NCI-H69 (cell line): ENCODE measurements at places on chromosomes 7 and 10.

DNA sequence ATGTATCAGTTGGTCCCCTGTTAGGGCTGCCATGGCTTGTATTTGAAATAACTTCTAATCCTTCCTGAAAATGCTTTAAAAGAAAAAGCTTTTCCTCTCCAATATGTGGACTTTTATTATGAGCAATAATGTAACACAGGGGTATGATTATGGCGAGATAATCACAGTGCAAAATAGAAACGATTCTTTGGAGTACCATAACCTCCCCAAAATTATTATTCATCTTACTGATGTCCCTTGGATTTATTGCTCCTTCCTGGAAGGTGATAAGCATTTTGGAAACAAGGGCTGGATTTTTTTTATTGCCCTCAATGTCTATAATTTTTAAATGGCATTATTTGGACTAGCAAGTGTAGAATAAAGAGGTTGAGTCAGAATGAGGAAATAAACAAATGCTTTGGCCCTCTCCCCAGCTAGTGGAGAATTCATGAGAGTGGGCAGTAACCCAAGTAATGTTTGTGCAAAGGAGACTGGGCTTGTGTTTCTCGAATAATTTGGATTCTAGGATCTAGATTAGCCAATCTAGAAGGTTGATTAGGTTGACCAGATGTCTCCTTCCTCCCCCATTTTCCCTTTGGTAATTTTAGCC lies 403.9 kb upstream of the CELF2 start:
- DNase-seq: no peak

DNA sequence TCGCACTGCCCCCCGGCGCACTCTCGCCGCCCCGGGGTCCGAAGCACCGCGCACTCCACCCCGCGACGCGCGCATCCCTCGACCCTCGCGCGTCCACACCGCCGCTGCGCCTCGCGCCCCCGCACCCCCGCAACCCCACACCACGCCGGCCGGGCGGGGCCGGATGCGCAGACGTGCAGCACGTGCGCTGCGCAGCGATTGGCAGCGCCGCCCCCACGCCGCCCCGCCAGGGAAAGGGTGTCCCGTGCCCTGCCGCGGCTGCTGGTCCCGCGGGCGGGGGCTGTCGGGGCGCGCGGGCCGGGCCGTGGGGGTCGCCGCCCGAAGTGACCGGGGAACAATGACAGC lies 53.7 kb upstream of the KDM7A start:
- peak; percentile 67 for DNase-seq

GRCh38 chr10:103458720-103459119 lies at the start of gene CALHM1:
Gene CALHM1, minus strand, starts transcription at chr10:103458900. Its CDS starts 149 bp downstream, at chr10:103458751.
- peak; percentile 67 for DNase-seq

GRCh38 chr7:117051808-117052207 lies 98.5 kb downstream of the ST7 start:
- DNase-seq: no peak

DNA sequence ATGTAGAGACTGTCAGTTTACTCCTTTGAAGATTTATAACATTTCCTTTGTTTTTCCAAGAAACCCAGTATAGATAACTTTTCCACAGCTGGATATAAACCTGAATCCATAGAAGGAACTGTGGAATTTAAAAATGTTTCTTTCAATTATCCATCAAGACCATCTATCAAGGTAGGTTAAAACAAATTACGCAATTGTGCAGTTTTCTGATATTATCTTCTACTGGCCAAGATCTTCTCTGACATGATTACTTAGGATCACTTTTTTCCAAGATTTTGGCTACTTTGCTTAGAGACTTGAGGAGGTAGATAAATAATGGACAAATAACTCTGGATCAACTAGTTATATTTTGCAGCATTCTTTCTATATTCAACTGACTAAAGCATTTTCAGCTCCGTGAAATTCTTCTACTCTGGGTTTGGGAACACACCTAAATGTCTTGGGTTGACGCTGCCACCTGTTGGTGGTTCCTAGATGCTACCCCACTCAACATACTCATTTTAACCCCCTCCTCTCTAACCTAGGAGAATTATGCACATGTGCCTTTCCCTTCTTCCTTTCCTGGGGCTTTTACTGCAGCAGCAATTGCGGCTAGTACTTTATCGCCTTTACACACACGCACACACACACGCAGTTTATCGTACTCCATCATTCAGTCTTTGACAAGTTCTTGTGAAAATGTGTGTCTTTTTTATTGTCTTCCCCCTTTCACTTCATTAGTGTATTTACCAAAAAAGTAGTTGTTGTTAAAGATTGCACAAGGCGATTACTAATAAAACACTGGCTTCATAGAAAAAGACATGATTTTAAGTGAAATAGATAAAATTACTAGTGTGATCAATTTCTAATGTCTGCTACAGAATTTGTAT lies 32.7 kb downstream of the ABCB5 start:
- peak; percentile 82 for DNase-seq

DNA sequence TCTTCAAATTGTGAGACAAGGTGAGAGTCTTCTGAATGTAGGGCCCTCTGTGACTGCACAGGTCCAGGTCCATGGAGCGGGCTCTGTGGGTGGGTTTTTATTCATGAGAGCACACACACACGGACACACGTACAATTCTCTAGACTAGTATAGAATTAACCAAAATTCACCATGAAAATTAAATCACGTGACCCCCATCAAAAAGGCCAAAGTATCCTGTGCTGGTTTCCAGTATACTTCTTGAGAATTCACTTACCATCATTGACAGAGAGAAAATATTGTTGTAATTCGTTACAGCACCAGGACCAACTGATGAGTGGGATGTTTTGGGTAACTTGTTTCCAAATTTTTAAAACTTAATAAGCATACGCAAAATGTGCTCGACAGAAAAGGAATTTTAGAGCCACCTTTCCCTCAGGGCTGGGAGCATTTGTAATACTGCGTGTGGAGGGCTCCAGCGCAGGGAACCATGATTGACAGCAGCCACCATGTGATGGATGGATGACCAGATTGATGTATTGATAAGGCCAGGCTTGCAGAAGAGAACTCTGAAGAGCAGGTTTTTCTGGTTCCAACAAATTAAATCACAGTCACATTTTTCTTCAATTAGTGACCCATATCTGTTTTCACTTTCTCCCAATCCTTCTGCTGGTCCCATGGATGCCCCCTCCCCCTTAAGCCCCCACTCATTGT lies 14.9 kb upstream of the DNTT start:
- no peak for DNase-seq

GRCh38 chr7:141378405-141378804 lies 172.8 kb upstream of the AGK start:
- DNase-seq: no peak

- no peak for DNase-seq
These were observed 127.4 kb downstream of the ZFAND4 start for GRCh38 chr10:45545150-45545549.

DNA sequence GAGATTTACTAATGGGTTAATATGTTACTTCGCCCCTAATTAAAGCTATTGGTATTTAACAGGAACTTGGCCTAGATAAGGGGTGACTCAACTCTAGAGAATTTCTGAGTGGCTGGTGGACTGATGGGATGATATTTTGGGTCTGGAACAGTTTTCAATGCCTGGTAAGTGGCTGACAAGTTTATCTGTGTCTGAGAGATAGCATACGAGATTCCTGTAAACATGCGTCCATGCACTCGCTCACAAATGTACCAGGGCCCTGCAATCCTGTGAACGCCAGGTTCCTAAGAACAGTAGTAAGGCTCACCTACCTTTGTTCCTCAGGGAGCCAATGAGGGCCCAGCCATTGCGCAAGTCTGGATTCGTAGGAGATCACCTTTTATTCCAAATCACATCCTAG lies 683.8 kb upstream of the ANKRD30A start:
- DNase-seq: no peak

DNA sequence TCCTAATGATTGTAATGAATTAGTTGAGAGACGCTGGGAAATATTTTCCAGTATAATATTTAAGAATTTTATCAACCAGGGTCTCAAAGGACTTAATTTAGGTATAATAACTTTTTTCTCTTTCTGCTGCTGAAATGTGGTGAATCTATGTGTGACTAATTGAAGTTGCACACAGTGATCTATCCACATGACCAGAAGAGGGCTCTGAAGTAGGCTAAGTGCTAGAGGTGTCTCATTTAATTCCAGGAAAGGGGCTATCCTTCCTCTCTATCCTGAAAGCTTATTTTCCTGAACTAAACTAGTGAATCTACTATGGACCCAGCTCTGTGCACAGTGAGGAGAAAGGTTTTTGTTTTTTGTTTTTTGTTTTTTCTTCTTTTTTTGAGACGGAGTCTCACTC lies 294.4 kb upstream of the MYO3A start:
- DNase-seq: peak; percentile 32

DNA sequence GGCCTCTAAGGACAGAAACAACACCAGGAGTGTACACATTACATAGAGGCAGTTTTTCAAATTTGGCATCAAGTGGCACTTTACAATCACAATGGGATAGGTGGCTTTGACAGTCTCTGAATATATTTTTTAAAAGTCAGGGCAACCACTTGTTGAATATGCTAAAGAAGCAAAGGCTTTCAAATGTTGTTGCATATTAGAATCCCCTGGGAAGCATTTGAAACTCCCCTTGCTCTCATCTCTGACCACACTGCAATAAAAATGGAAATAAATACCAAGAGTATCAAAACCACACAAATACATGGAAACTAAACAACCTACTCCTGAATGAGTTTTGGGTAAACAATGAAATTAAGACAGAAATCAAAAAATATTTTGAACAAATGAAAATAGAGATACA lies 106.5 kb upstream of the RAB11FIP2 start:
- DNase-seq: no peak

DNA sequence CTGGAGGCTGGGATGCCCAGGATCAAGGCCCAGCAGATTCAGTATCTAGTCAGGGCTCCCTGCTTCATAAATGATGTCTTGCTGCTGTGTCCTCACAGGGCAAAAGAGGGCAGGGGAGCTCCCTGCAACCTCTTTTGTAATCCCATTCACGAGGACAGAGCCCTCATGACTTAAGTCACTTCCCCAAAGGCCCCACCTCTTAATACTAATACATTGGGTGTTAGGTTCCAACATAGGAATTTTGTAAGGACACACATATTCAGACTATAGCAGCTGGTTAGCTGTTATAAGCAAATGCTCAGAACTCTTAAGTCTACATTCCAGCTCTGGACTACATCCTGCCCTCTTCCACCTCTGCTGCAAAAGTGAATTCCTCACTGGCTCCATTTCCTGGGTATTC lies 63.0 kb downstream of the VOPP1 start:
- DNase-seq: no peak

- DNase-seq: peak; percentile 34
These were observed 404.5 kb downstream of the ADRA2A start for GRCh38 chr10:111481261-111481826.

DNA sequence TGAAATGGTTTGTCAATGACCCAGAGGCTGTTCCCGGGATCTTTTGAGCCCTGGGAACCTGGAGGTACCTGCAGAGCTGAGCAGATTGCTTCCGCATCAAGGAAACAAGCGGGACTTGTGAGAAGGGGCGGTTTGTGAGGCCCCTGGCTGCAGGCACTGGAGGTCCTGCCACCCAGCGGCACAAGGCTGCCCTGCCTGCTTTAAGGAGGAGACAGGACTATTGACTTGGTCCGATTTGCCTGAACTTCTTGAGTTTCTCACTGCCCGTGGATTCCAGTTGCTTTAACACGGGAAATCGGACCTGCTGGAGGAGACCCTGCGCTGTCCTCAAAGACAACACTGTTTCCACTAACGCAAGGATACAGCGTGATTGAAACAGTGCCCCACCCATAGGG lies 130.1 kb downstream of the DNAJB6 start:
- no peak for DNase-seq

- DNase-seq: peak; percentile 2
These were observed 118.5 kb downstream of the LRRC18 start for GRCh38 chr10:48821111-48821510.

DNA sequence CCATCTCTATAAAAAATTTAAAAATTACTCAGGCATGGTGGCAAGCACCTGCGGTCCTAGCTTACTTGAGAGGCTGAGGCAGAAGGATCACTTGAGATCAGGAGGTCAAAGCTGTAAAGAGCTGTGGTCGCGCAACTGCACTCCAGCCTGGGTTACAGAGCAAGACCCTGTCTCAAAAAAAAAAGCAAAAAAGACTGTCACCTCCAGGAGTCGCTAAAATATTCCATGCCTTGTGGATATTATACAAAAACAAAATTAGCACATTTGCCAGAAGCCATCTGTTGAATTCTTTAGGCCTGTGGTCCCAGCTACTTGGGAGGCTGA lies 87.0 kb upstream of the SDK1 start:
- no peak for DNase-seq

DNA sequence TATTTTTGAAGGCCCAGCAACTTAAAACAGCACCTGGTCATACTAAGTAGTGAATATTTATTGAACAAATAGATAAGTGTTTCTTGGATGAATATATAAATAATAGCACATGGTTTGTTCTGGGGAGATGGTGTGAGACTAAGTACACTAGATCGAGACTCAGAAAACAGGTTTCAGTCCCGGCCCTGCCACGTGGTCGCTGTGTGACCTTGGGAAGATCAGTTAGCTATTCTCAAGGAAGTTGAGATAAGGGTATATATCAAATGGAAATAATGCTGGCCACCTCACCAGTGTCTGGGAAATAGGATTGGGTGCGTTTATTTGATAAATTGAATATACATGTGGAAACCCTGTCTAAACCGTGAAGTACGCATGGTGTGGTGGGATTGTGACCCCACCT lies 354.6 kb downstream of the SDK1 start:
- no peak for DNase-seq

- DNase-seq: peak; percentile 78
These were observed 217.1 kb downstream of the GALNT17 start for GRCh38 chr7:71348821-71349681.

DNA sequence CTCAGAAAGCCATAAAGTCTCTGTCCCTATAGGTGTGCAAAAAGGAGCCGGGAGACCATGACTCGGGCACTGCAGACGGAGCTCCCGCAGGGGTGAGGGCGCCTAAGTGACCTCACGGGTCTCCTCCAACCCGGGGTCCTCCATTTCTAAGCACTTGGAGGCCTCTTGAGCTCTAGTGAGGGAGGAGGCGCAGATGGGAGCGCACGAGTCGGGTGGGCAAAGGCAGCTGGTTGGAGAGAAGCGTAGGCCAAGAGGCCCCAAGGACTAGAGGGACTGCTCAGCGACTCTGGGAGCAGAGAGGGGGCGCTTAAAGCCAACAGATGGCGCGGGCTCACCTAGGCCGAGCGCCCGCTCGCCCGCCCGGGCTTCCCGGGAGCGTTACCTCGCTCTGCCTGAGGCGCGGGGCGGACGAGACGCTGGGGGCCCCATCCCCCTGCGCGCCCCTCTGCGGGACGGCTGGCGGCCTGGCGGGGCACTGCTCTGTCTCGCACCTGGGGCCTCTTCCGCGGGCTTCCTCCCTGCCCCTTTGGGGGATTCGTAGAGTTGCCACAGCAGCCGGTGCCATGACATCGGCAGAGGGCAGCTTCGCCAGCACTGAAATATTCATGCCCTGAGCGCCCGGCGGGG lies 523 bp upstream of the CDH23 start:
- peak; percentile 89 for DNase-seq

DNA sequence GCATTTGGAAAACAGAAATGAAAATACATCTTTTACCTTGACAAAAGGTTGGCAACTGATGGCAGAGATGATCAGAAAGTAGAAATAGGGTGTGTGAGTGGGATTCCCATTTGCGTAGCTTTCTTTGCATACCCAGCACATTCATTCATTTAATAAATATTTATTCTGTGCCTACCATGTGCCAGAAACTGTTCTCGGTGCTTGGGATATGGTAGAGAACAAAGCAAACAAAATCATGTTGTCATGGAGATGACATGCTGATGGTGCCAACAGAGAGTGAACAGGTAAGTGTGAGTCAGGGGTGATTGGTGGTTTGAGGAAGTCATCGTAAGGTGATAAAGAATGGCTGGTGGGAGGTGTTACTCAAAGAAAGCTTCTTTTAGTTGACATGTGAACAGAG lies 45.4 kb downstream of the CACNB2 start:
- DNase-seq: no peak
